ENCODE measurements at places on chromosomes 16 and 17.

GRCh38 chr17:55546991-55547664 is 35.9 kb upstream of the SMIM36 start:
- DNase-seq, result no peak

DNA sequence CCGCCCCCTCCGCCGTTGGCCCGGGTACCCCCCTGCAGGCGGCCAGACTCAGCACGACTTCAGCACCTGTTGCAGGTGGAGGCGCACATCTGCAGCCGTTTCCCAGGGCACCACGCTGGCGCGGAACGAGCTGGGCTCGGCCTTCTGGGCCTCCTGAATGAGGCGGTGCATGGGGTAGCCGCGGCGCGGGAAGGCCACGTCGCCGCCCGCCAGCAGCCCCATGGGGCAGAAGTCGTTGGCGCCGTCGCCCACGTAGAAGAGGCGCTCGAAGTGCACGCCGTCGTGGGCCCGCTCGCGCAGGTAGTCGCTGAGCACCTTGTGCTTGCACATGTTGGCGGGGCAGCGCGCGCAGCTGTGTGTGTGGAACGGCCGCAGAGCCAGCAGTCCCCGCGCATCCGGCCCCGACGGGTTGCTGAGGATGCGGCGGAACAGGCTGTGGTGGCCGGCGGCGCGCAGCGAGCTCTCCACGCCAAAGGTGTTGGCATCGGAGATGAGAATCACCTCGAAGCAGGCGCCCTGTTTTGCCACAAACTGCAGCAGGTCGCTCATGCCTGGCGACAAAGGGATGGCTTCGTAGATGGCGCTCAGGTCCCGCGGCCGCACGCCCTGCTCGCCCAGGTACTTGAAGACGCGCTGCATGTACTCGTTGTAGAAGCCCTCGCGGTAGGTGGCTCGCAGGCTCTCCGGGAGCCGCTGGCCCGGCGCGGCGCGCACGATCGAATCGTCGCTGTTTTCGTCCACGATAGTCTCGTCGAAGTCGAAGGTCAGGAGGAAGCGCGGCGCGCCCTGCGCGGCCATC is 6.2 kb downstream of the PHOSPHO1 start:
- DNase-seq, result no peak

DNA sequence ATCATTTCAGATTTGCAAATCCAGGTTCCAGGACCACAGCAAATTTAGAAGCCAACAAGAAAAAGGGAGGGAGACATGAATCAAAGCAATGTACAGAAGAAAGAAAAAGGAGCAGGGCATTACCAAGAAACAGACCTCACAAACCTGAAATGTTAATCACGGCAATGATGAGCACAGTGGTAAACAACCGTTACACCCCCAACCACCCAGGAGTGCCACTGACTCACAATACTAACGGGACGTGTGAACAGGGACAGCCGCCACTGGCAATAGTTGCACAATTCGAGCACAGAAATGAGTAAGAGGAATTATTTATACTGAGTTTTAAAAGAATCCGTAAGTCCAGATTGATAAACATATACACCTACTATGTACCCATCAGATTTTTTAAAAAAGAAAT is 13.8 kb downstream of the USP22 start:
- no peak for DNase-seq

GRCh38 chr16:84735849-84736586 is 36.2 kb downstream of the USP10 start:
- no peak for DNase-seq

- DNase-seq, result no peak
These were observed at the start of gene B4GALNT2 for GRCh38 chr17:49132699-49133364. Gene B4GALNT2, plus strand, starts transcription at chr17:49132769. Its CDS starts 24 bp downstream, at chr17:49132793.

- DNase-seq, result no peak
These were observed 744 bp upstream of the PLXDC1 start for GRCh38 chr17:39151943-39152818.

DNA sequence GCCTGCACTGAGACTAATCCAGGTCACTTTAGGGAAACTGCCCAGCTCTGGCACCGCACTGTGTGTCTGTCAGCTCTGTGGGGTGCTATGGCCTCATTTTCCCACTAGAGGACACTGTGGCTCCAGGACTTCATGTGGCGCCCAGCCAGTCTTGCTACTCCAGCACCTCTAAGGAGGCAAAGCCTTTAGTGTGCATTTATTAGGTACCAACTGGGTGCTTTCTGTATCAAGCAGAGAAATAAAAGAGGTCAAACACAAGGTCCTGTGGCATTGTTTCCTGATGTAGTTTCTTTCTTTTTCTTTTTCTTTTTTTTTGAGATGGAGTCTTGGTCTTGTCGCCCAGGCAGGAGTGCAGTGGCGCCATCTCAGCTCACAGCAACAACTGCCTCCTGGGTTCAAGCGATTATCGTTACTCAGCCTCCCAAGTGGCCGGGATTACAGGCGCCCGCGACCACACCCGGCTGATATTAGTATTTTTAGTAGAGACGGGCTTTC is 12.5 kb upstream of the RHBDL3 start:
- peak; percentile 72 for DNase-seq

All from KG1 (cell line).